RPMI7951 (cell line): ENCODE measurements at places on chromosomes 1 and 21. TPM values are rescaled to one million over a fixed set of nuclear protein-coding genes. Genes with fewer than 3 reads are reported as not detected.

GRCh38 chr1:43970502-43970901 is 692 bp downstream of the DPH2 start:
- DNase-seq, result no peak

C1orf53 gene
- total RNA-seq, result 2.6 and 8.3 TPM in 2 replicates

GRCh38 chr1:164716992-164717703 is 158.2 kb downstream of the PBX1 start:
- DNase-seq, result peak; percentile 78

COL6A2 gene
- 680 and 1,049 TPM in 2 replicates for total RNA-seq

- peak; percentile 88 for DNase-seq
These were observed 196.1 kb upstream of the FGGY start for GRCh38 chr1:59100708-59101374.

DNA sequence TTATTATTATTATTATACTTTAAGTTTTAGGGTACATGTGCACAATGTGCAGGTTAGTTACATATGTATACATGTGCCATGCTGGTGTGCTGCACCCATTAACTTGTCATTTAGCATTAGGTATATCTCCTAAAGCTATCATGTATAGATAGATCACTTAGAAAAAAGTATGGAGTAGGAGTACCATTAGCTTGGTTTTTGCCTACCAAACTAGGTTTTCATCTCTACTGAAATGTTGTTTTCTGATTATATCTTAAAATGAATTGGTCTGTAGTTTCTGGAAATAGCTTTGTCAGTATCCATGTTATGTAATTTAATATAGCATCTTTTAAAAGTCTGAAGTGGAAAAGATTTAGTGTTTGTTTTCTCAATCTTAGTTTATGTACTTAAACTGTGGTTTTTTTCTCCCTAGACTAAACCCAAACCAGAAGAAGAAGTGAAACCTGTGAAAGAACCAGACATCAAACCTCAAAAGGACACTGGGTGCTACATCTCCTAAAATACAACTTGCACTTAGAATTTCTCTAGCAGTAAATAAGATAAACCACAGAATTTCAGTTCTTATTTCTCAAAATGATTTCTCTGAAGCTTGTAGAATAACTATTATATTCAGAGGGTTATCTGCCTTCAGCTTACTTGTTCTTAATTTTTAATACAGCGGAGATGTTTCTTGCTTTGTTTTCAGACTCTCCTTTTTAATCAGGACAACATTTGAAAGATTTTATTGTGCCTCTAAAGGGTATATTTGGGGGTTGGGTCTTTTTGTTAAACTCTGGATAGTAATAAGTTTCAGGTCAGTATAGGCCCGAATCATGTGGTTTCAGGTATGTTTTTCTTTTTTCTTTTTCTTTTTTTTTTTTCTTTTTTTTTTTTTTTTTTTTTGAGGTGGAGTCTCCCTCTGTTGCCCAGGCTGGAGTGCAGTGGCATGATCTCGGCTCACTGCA is 4.5 kb upstream of the FAM177B start:
- DNase-seq, result no peak

DNA sequence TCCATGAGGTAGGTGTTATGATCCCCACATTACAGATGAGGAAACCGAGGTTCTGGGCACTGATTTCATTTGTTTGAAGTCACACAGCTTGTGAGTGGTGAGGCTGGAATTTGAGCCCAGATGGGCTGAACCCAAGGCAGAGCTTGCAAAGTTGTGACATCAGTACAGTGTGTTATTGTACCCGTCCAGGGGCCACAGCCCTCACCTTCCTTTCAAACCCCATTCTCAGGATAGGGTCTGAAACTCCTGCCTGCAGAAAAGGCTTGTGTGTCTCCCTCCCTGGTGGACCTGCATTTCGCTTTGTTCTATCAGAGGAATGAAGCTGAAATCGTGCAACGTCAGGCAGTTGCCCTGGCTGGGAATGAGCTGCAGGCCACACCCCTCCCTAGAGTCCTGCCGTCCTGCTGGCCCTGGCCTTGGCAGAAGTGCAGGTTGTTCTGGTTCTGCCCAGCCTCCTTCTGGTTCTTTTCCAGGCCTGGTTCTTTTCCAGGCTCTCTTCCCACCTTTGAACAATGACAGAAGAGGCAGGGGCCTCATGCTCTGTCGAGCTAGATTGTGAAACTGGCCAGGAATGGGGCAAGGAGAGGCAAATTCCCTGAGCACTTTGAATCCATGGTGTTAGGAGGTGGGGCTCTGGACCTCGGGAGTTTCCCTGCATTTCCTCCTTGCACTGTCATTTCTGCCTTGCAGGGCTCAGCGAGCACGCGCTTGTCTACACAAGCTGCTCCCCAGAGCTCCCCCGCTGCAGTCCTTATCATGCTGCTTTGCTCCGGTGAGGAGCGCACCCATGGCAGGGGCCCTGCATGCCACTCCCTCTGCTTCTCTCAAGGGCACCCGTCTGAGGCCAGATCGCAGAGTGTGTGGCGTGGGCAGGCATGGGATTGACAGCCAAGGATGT is 8.2 kb upstream of the MYOM3 start:
- no peak for DNase-seq

- no peak for DNase-seq
These were observed 39.3 kb downstream of the DTL start for GRCh38 chr1:212074856-212075255.

RGS18 gene
- total RNA-seq, result not detected in 2 replicates

KCND3 gene
- total RNA-seq, result not detected in 2 replicates

ACOT11 gene
- total RNA-seq, result 0.39 and 0.60 TPM in 2 replicates

DNA sequence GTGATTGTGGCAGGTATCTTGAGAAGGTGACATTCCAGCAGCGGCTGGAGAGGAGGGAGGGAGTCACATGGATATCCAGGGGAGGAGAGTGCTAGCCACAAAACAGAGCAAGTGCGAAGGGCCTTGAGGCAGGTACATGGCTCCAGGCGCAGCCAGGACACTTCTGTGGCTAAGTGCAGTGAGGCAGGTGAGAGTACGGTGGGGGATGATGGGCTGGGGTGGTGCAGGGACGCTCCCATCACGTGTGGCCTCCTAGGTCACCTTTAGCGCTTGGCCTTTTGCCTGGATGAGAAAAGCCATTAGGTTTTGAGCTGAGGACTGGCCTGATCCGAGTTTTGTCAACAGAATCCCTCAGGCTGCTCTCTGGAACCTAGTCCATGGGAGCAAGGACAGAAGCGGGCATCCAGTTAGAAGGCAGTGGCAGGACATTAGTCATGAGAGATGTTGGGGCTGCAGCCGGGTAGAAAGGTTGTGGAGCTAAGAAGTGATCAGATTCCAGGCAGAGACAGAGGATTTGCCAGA is 31.6 kb downstream of the SMYD2 start:
- no peak for DNase-seq

RPF1 gene
- 78.6 and 108 TPM in 2 replicates for total RNA-seq

ASCL5 gene
- total RNA-seq, result not detected in 2 replicates

GRCh38 chr1:160216301-160216700 is 11.1 kb downstream of the PEA15 start:
- DNase-seq, result no peak

GRCh38 chr1:40380817-40381216 is 7.3 kb downstream of the SMAP2 start:
- DNase-seq, result no peak

GRCh38 chr1:157156058-157156541 is 17.9 kb upstream of the ETV3 start:
- peak; percentile 50 for DNase-seq
